ENCODE measurements at places on chromosomes 16 and 17.

GRCh38 chr16:88373927-88374492 lies 8.7 kb upstream of the ZNF469 start:
- no peak for DNase-seq

DNA sequence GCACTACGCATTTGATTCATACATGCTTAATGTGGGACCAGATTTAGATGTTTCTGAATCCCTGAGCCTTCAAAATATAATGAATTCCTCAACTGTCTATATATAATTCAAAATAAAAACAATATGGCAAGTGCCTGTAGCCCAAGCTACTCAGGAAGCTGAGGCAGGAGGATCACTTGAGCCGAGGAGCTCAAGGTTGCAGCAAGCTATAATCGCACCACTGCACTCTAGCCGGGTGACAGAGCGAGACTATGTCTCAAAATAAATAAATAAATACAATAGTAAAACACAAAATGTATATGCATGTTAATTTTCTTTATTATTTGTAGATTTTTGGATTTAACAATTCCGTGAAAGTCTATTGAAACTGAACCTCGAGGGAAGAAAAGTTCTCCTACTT lies 50.6 kb upstream of the IRX6 start:
- no peak for DNase-seq

GRCh38 chr17:77297693-77298666 lies 157.2 kb downstream of the SEC14L1 start:
- no peak for DNase-seq

DNA sequence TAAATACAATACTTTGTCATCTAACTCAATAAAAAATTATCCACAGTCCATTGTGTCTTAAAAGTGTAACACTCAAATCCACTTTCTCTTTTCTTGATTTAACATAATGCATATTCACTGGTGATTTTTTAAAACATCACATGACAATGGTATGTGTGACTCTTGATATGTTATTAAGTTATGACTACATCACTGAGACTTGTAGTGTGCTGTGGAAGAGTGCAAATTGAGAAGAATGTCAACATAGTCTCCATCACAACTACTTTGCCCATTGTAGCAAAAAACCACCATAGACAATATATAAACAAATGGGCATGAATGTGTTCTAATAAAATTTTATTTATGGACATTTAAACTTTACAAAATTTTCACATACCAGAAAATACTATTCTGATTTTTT lies 380.7 kb upstream of the PMFBP1 start:
- DNase-seq: no peak

GRCh38 chr17:10624969-10625368 lies 32.1 kb downstream of the MYH3 start:
- DNase-seq: no peak

DNA sequence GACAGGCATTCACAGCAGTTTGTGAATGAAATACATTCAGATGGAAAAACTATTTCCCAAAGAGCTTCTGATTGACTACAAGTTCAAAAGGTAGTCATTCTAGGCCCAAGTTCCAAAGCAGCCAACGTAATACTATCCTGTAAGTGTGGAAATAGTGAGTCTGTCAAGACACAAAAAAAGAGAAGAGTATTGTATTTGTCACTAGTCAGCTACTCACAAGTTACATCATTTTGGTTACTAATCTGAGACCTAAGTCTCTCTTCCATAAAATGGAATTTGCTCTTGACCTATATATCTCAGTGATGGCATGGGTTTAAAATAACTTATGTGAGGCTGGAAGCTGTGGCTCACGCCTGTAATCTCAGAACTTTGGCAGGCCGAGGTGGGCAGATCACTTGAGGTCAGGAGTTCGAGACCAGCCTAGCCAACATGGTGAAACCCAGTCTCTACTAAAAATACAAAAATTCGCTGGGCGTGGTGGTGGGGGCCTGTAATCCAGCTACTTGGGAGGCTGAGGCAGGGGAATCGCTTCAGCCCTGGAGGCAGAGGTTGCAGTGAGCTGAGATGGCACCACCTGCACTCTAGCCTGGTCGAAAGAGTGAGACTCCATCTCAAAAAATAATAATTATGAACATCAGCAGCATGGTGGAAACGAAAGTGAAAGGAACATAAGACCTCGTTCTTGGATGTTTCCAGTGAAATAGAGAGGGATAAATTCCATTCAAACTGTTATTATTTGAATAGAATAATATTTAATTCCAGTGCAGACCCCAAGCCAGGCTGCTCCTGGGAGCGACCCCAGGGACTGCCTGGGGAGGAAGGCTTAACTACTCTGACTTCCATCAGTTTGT lies 2.9 kb downstream of the CMC2 start:
- DNase-seq: no peak

GRCh38 chr16:16018705-16019104 lies 69.3 kb downstream of the ABCC1 start:
- no peak for DNase-seq

- no peak for DNase-seq
Observed at GRCh38 chr16:5649762-5650743, 552.5 kb upstream of the EEF2KMT start.

DNA sequence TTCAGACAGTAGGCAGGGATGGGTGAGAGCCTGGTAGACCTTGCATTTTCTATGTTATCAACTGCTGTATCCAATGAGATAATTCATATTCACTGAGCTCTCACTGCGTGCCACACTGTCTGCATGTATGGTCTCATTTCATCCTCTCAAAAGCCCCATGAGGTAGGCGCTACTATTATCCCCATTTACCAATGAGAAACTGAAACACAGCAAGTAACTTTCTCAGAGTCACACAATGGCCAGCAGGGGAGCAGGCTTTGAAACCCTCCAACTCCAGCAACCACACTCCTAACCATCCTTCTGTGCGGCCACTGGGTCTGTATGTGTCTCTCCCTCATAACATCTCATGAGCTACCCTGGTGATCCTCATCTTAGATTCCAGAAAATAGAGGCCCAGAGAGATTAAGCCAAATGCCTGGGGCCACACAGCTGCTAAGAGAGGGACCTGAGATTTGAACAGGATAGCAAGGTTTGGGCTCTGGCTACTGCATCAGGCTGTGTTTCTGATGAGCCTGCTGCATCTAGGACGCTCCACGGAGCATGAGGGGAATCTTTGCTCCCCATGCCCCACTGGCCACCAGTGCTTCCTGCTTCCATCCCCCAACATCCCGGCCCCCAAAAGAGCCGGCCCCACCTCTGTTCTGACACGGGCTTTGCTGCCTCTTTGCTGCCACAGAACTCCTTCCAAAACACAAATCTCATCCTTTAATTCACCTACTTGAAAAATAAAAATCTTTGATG lies 3.2 kb downstream of the CCR7 start:
- DNase-seq: no peak

DNA sequence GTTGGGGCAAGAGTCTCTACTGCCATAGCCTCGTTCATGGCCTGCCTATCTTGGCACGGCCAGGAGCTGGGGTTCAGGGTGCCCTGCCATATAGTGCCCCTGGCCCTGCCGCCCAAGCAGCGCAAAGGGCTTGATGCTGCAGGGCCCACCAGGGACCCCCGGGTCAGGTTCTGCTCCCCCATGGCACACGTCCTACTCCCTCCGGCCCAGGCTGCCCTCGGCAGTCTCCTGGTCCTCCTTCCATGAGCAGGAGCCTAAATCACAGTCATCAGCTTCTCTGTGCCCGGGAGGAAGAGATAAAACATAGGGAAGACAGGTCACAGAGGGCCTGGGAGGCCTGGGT lies 55.9 kb upstream of the MTSS2 start:
- DNase-seq: no peak

DNA sequence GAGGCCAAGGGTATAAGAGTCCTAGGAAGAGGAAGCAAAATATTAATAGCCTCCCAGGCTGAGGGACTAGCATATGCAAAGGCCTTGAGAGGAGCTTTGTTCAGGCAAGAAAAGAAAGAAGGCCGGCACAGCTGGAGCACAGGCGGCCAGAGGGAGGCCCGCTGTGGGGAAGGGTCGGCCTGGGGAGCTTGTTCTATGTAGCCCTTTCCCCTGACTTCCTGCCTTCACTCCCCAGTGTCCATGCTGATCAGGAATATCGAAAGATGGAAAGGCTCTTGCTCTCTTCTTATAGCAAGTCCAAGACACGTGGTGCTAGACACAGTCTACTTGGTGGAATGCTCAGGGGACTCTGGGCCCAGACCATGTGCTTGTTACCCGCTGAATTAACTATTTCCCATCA lies 27.4 kb upstream of the HAS3 start:
- DNase-seq: no peak

DNA sequence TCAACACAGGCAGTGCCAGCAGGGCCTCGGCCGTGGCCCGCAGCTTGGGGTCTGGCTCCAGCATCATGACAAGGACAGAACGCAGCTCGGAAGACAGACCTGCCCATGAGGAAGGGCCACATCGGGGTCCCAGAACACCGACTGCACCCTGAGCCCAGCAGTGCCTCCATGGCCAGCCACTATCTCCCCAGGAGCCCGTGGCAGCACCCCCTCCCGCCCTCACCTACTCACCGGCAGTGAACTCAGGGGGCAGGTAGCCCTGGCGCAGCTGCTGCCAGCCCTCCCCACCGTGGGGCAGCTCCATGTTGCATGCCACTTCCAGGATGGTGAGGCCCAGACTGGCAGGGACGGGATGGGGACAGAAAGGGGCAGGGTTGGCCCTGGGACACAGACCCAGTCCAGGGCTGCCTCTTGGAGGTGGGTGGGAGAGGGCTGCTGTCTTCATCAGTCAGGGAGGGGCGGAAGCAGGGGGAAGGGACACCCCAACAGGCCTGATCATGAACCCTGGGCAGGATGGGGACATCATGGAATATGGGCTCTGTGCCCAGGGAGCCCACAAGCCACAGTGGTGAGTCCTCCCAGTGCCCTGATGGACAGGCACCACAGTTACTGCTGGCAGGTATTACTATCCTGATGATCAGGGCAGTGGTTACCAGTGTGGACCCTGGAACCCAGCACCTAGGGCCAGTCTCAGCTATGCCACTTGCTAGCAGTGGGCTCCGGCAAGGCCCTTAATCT lies 5.3 kb downstream of the PAQR4 start:
- DNase-seq: no peak

- DNase-seq: no peak
Observed at GRCh38 chr17:38428643-38429371, 543 bp downstream of the ARHGAP23 start.

DNA sequence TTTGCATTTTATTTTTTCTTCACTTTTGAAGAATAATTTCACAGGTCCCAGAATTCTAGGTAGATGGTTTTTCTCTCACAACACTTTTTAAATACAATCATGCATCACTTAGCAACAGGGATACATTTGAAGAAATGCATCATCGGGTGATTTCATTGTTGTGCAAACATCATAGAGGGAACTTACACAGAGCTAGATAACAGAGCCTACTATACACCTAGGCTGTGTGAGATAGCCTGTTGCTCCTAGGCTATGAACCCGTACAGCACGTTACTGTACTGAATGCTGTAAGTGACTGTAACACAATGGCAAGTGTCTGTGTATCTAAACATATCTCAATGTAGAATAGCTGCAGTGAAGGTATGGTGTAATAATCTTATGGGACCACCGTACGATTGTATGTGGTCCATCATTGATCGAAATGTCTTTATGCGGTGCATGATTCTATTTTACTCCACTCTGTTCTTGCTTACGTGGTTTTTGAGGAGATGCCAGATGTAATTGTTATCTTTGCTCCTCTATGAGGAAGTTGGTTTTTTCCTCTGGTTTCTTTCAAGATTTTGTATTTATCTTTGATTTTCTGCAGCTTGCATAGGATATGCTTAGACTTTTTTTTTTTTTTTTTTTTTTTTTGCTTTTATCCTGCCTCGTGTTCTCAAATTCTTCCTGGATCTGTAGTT lies 35.5 kb upstream of the TMEM92 start:
- DNase-seq: no peak

GRCh38 chr16:88744577-88745521 lies 38.5 kb downstream of the CTU2 start:
- DNase-seq: no peak

GRCh38 chr17:80243526-80244433 lies 16.9 kb upstream of the RNF213 start:
- DNase-seq: no peak

DNA sequence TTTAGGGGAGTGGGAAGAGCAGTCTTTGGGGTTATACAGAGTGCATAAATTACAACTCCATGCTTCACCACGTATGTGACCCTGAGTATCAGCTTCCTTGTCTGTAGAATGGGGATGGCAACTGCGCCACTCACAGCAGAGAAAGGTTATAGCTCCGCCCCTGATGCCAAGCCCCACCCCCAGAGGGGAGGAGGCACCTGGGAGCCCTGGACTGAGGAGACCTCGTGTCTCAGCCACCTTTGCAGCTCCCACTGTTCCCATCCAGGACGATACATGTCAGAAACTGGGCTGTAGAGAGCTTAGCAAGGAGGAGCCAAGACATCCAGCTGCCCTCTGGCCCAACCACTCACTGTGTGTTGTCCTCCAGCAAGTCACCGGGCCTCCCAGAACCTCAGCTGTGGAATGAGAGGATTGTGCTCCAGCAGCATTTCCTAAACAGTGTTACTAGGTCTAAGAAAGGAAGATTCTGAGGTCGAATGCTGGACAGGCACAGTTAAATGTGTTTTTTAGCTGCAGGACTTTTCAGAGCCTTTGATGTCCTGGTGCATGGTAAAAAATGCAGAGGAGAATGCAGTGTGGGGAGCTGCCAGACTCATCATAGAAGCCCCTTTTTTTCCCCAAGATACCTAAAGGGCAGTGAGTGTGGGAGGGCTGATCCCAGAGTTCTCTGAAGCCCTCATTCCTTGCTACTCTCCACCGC lies 49.4 kb downstream of the BEAN1 start:
- DNase-seq: no peak

DNA sequence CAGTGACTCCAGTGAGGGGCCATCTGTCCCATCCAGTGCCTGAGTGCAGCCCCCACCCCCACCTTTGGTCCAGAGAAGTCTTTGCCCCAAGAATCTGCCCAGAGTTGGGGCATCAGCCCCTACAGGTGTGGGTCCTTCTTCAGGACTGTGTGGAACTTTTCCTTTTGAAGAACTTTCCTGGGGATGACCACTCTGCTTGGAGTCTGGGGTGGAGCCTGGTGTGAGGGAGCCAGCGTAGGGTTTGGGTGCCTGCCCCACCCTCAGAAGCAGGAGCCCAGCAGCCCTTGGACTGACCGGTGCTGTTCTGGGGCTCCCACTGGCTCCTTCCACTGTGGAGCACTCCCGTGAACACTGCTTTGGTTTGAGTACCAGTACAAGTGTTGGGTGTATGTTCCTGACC lies 19.3 kb downstream of the MPRIP start:
- no peak for DNase-seq

- DNase-seq: no peak
Observed at GRCh38 chr16:25143928-25144327, 32.4 kb downstream of the LCMT1 start.
